ENCODE measurements at places on chromosomes 4 and X.

DNA sequence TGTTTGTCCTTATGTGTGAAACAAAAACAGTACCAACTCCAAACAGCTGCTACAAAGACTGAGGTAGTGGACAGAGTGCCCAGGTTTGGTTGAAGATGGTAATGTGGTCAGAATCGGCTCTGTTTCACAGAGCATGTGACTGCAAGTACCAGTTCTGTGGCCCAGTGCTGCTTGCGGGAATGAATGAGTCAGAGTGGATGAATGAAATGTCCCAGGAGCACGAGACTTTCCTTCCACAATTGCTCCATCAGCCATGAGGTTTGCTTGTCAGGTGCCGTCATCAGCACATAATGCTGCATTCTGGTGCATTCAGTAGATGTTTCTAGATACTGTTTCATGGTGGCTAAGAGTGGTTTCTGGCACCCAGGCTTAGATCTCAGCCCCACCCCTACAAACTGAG lies 84.2 kb downstream of the GPR143 start:
- peak; percentile 79 for DNase-seq

GRCh38 chr4:130125467-130125866 lies 1029.5 kb downstream of the C4orf33 start:
- DNase-seq = no peak

DNA sequence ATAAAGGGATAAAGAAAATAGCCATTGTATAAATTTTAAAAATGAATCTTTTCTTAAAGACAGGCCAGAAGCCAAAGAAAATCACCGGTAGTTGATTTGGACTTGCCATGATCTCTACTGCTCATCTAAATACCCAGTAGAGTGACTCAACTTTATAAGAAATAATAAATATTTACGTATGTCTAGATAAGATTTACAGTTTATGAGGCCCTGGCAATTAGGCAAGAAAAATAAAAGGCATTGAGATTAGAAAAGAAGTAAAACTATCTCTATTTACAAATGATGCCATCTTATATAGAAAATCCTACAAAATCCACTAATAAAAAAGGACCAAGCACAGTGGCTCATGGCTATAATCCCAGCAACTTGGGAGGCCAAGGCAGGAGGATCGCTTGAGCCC lies 765.5 kb upstream of the HTR2C start:
- no peak for DNase-seq

GRCh38 chr4:22471999-22472461 lies 43.8 kb downstream of the ADGRA3 start:
- DNase-seq = no peak

GRCh38 chr4:3212391-3213105 lies 36.4 kb upstream of the MSANTD1 start:
- DNase-seq = no peak

- DNase-seq = peak; percentile 92
Observed at GRCh38 chrX:72268597-72269365, 8.3 kb downstream of the RPS4X start.

GRCh38 chr4:106993827-106994226 lies 42.3 kb downstream of the DKK2 start:
- no peak for DNase-seq

DNA sequence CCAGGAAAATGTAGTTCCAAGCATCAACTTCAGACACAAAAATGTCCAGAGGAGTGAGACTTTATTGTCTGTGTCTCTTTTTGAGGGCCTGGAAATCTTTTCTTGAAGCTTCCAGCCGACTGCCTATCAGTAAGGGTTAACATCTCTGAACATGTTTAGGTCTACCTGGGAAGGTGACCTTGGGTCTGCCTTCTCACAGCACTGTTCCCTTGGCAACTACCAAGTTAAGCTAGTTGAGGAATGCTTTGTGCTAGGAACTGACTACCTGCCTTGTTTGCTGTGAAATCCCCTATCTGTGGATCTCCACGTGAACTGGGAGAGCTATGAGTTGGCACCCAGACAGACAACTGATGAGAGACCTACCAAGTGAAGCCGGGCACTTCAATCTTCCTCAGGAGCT lies 81.6 kb downstream of the PPEF2 start:
- no peak for DNase-seq

DNA sequence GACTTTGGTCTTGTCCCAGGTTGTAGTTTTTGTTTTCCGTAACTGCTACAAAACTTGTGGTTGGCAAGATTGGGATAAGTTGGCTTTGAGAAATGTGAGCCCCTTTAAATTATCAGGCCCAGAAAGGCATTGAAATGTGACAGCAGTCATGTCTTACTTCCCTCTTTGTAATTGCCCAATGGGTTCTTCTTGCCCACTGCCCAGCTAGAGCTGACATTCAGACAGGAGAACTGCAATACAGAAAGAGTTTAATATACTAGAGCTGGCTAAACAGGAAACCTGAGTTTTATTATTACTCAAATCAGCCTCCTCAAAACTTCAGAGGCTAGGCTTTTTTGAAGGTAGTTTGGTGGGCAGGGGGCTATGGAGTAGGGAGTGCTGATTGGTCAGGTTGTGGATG lies 288.3 kb downstream of the ZNF674 start:
- DNase-seq = no peak

DNA sequence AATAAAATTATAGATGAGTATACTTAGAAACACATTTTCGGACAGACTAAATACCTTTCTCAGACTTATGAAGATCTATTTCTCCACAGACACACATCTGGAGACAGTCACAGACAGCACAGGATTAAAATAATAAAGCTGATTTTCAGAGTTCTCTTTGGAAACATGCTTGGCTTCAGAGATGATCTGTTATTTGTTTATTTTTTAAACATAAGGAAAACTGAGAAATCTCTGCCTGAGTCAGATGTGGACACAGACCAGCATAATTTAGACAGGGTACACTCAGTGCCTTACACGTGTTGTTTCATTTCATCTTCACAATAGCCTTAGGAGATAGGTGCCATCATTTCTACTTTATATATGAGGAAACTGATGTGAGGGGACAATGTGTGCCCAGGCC lies 92.1 kb downstream of the SLC9A7 start:
- DNase-seq = no peak

DNA sequence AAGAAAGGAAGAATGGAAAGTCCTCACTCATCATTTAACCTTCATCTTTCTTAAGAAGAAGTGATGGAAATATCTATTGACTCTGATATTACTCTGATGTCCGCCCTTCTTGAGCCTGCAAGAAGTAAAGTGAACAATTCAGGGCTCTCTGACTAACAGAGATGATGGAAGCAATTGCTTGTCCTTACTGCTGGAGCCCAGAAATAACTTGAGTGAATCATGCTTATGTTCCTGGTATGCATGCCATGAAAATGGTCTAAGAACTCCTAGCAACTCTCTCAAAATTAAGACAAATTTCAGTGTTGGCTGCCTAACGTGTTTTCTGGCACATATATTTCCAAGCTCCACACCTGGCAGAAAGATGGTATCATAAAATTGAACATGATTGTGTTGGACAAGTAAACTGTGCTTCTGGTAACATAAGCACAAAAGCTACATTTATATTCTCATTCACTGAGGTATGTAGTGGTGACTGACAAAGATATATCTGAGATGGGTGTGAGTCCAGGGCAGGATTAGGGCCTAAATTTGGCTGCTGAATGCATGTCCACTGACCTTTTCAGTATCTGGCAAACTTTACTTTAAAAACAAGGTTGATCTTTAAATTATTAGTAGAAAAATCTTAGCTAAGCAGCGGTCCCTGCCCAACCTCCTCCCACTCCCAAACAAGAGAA lies 109.2 kb upstream of the OTUD4 start:
- DNase-seq = peak; percentile 61

All from iris pigment epithelial cell (primary cell).